ENCODE measurements at places on chromosomes 6 and 20.

DNA sequence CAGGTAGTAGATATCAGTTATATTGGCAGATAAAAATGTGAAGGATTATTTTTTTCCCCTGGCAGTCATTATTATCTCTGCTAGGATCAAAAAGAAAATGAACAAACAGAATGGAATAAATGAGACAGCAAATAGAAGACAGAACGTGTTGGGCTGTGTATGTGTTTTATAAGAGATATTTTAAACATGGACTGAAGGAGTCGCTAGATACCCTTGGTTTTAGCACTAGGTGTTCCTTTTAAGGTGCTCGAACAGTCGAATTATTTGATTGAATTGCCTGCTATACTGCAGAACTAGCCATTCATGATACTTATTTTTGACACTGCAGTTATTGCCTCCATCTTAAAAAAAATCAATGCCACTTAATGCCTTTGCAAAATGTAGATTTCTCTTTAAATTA lies 3.7 kb downstream of the GRIK2 start:
- no peak for DNase-seq

DNA sequence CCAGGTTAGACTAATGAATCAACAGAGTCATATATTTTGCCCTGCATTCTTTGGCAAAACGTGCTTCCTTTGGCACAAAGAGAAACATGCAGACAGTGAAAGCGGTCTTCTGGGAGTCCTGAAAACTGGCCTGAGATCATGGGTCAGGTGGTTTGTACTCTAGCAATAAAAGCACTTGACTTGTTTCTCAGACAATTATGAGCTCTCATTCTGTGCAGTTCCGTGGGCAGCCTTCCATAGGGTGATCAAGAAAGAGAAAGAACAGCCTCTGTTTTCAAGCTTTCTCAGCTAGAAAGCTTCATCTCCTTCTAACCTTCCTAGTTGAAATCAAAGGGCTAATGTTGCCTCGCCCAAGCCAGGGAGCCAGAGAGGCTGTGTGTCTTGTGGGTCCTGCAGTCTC lies 62.7 kb upstream of the ISM1 start:
- DNase-seq = no peak

- no peak for DNase-seq
These were observed 40.6 kb downstream of the CLVS2 start for GRCh38 chr6:123036648-123037047.

DNA sequence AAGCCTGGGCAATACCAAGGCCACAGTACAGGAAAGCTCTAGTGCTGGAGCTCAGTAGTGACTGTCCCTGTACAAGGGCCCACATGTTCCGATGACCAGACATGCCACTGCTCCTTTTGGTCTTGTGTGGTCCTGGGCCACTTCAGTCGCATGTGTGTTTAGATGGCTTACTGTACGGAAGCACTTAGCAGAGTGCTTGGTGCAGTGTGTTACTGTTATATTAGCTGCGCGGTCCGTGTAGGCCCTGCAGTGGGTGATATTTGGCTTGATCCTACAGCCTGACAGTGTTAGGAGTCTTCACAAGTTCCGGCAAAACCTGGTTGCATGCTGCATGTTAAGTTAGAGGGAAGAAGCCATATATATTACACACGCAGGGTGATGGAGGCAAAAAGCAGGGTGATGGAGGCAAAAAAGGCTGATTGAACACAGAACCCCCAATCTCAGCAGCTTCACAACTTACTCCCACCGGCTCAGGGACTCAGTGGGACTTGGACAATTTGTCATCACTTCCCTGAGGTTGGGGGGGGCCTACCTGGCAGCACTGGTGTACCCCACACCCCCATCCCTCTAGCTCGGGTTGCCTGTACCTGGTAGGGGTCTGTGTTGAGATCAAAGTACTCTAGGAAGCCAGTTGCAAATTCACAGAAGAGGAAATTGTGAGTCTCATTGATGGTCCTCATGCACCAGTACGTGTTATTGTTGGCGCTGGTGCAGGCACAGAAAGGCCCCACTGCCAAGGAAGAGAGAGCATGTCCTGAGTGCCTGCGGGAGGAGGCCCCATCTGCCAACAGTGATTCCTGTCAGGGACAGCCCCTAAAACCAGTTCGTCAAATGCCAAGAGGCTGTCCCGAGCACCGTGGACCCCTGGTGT lies 122.6 kb downstream of the SULF2 start:
- no peak for DNase-seq

- DNase-seq = no peak
These were observed 440.1 kb downstream of the EPHA7 start for GRCh38 chr6:92979281-92979680.

- DNase-seq = no peak
These were observed 107.8 kb downstream of the RNGTT start for GRCh38 chr6:88855541-88856147.

- DNase-seq = peak; percentile 18
These were observed 704 bp downstream of the TOP1 start for GRCh38 chr20:41029150-41029901.

DNA sequence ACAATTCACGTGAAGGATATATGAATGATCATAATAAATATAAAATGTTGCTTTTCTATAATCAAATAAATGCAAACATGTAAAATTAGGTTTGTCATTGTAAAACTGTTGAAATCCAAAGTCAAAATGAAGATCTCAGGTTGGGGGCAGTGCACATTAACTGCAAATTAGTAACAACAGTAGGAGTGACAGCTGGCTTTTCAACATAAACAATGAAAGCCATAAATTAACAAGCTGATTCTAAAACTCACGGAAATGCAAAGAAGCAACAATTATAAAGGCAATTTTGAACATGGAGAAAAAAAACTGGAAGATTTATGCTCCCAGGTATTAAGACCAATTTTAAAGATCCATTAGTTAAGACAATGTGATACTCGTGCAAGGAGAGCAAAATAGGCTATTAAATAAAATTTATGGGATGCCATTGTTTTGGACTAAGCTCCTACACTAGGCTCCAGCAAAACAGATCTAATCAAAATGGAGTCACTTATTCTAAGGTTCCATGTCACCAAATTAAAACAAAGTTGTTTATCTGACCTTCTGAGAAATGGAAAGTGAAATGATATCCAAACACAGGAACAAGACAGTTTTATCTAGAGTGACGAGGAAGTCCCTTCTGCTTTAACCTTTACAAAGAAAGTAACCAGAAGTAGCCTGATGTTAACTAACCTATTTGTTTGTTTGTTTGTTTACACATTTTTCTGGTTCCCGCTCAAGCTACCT lies 770.8 kb downstream of the EPHA7 start:
- no peak for DNase-seq

GRCh38 chr20:39112178-39112743 lies 150.1 kb downstream of the DHX35 start:
- no peak for DNase-seq

GRCh38 chr6:7021301-7021700 lies 86.5 kb upstream of the RREB1 start:
- DNase-seq = no peak

GRCh38 chr6:170367241-170367640 lies 60.7 kb downstream of the FAM120B start:
- no peak for DNase-seq

DNA sequence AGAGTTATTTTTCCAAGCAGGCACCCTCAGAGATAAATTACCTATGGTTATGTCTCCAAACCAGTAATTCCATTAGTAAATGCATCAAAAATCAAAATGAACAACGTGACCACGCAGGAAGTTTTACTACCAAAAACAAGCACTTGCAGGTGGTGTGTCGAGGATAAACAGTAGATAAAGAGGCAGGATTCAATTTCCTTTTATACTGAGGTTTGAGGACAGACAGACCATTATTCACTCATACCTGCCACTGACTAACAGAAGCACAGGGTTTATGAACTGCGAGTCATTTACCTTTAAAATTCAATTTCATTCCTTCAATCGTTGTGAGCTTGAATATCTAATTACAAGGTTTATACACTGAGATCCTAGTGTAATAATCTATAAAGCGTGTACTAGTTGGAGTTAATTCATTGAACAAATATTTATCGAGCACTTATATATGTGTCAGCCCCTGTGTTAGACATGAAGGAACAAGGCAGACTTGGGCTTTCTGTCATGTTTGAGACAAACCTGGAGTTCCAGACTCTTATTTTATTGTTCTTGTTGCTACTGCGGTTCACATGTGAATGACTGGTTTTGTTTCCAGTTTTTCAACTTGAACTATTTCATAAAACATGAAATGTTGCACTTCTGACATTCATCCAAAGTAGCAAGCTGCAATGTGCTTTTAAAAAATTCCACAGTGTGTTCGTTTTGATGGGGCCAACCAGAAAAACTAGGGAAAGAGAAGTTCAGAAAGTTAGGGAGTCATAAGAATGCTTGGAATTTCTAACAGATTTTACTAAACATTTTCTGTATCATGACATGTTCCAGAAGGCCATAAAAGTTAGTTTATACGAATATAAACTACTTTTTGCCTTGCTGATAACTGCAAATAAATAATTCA lies 205.6 kb downstream of the UST start:
- no peak for DNase-seq

- DNase-seq = no peak
These were observed 64.8 kb upstream of the POU3F2 start for GRCh38 chr6:98769546-98769945.
